ENCODE measurements at places on chromosomes 7 and 10.

DNA sequence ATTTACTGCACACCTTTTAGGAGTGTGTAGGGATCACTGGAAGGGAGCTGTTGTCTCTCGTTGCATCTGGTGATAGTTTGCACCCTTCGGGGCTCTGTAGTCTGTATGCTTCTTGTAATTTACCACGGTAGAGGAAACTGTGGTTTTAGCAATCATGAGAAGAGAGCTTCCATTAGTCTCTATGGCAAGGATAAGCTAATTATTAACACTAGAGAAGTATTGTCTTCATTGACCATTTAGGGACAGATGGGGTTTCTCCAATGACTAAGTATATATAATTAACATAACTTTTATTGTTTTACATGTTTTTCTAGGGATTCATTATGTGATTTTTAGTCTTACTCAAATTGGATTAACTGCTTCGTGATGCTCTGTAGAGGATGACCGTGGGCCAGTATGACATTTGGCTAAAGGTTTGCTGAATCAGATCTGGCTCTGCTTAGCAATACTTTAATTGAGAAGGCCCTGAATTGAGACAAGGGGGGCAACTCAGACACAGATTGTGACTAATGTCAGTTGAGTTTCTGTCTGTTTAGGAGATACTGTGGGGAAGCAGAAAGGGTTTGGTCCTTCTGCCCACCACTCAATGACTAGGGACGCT is 8.7 kb downstream of the SLC18A2 start:
- DNase-seq: no peak

- DNase-seq: no peak
Measured at GRCh38 chr10:118501171-118501570, 94.3 kb downstream of the PRLHR start.

- DNase-seq: peak; percentile 41
Measured at GRCh38 chr10:132299371-132300336, 8.1 kb downstream of the STK32C start.

- DNase-seq: no peak
Measured at GRCh38 chr7:65441010-65441409, 67.4 kb downstream of the ZNF92 start.

DNA sequence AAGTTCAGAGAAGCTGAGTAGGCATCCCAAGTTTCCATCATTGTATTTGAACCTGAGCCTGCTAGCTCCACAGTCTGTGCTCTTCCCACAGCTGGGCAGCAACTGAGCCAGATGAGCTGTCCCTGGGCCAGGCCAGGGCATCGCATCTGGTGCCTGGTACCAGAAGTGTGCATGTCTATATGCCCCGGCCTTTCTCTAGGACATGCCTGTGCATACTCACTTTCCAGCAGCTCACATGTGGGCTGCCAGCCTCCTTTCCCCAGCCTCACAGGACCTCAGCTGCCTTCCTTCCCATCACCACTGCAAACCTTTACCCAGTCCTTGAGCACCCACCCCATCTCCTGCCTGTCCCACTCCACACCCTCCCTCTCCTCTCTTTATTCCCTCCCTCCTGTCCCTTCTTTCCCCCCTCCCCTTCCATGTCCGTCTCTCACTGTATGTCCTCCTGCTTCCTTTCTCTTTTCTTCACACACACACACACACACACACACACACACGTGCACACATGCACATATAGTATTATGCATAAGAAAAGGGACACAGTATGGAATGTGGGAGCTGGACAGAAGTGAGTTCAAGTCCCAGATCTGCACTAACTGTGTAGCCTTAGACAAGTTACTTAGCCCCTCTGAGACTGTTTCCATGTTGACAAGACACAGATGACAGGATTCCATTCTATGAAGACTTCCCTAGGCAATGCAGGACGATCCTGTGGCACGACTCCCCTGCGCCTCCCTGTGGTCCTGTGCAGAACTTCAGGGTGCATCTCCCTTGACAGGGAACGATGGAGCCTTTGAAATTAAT is 10.9 kb downstream of the CDHR1 start:
- peak; percentile 64 for DNase-seq

GRCh38 chr10:58436071-58436470 is 50.9 kb downstream of the TFAM start:
- DNase-seq: no peak

GRCh38 chr10:51986516-51986915 is 287.1 kb upstream of the CSTF2T start:
- no peak for DNase-seq

DNA sequence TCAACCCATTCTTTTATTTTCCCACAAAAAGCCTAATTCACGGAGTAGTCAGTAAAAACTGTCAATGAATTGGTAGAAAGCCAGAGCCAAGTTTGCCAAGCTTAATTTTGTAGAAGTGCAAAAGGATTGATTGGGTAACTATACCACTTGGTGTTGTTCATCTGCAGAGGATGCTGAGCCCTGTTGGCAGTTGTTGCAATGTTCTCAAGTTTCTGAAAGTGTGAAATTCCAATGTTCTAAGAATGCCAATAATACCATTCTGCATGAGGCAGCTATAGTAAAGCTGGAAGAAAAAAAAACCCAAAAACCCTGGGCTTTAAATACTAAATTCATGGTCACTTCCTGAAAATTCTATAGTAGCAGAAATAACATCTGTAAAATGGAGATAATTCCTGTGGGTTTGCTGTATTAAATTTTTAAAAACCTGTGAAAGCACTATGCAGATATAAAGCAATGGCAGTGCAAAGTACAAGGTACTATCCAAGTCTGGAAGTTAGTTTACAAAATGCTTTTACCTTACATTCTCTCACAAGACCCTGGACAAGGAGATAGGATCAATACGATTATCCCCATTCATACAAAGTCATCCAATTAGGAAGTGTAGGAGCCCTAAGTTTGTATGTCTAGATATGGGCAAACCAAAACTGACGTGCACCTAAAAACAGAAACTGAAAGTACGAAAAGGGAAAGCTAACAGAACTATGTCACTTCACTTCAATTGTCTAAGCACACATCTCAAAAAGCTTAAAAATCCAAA is 6.0 kb upstream of the PON1 start:
- DNase-seq: no peak

DNA sequence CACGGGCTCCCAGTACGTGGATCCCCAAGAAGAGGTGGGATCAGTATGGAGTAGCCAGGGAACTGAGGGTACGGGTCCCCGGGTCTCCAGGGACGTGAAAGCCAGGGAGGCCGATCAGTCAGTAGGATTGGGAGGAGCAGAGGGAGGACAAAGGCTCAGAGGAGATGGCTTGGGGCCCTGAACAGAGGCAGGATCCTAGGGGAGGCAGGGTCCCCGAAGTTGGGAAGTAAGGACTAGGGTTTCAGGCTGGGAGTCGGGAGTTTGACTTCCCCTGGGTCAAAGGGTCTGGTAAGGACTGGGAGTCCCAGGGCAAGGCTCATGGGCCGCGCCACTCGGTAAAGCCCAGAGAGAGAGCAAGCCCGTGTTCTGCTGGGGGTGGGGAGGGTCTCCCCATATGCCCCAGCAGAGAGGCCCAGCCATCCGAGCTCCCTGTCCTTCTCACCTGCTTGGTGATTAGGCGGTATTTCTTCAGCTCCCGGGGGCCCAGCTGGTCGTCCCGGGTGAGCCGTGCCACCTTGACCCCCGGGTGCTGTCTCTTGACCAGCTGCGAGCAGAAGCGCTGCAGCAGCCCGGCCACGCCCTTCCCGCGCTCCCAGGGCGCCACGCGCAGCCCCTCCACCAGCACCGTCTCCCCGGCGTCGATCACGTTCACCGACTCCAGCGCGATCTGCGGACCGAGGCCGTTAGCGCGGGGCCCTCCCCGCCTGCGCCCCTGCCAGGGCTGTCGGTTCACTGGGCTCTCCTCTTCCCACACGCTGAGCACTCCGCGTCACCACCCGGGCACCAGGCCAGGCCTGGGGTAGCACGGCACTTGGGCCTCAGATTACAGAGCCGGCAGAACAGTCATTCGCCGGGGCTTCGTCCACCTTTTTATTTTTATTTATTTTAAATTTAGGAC is 7.0 kb downstream of the NAT16 start:
- no peak for DNase-seq

DNA sequence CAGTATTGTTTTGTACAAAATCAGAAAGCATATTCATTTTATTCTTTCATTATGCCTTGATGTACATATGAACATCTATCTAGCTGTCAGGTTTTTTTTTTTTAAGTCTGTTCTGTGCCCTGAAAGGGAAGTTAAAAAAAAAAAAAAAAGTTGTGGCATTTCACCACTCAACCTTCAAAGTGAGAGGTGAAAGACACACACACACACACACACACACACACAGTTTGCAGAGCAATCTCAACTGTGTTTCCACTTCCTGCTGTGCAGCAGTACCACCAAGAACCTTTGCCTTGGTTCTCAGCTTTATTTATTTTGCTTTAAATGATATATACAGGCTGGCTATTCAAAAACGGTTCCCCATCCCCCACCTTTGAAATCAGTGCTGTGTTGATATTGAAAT is 955.6 kb downstream of the GATA3 start:
- no peak for DNase-seq

DNA sequence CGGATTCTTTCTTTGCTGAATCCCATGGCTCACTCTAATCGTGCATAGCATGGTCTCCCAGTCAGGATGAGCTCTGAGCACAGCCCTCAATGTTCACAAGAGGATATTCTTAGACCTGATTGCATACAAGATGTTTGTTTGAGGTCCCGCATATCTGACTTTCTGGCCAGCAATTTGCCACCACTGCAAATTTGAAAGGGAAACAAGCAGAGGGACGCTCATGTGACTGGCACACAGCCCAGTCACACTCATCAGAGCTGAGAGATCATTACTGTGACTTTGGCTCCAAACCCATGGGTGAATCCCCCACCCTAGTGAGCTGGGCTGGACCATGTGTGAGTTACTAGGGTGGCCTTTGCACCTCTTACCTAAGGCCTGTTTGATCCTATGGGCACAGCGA is 9.9 kb downstream of the TAS2R41 start:
- no peak for DNase-seq

GRCh38 chr10:77090381-77091356 is 546.9 kb downstream of the KCNMA1 start:
- no peak for DNase-seq

- DNase-seq: no peak
Measured at GRCh38 chr7:81687062-81687461, 82.8 kb downstream of the HGF start.

GRCh38 chr7:118312051-118312450 is 87.5 kb downstream of the ANKRD7 start:
- DNase-seq: no peak

GRCh38 chr7:26553582-26553981 is 261.9 kb downstream of the SNX10 start:
- no peak for DNase-seq

DNA sequence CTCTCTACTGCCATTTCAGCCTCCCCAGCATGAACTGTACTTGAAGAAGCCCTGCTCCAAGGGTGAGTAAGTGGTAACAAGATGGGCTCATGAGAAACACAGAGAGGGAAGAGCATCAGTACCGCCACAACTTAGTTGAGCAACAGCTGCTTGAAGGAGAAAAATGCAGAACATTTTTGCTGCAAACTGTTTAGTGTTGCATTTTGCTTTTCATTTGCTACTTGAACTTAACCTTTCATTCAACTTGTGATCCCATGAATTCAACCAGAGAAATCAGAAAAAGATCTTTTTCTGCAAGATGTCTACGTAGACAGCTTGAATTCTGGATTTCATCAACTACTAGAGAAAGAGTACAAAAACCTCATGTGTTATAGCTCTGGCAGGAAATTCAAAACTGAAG is 40.7 kb downstream of the ANK3 start:
- no peak for DNase-seq

- DNase-seq: no peak
Measured at GRCh38 chr7:131959106-131959812, 402.8 kb upstream of the PODXL start.

DNA sequence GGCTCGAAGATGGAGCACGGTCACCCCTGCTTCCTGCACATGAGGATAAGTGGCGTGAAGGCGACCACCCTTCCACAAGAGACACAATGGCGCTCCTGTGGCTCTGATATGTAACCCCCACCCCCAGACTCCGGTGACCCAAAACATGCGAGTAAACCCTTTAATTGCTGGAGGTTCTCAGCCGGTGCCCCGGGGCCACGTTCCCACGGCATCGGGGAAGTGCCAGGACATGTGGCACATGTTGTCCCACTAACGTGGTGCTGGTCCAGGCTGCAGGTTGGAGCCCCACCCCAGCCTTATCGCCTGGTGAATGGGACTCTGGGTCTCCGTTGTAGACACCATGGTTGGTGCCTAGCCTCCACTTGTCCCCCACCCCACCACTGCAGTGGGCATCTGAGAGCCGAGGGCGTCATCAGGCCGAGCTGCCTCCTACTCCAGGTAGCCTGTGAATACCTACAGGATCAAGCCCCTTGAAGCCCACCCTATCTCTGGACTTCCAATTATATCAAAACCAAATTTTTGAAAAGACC is 132.8 kb downstream of the PRKAG2 start:
- DNase-seq: no peak

- DNase-seq: no peak
Measured at GRCh38 chr7:86013662-86014061, 630.0 kb upstream of the GRM3 start.

- DNase-seq: peak; percentile 68
Measured at GRCh38 chr10:116742367-116743265, at the start of gene HSPA12A. Gene HSPA12A (minus strand): TSS chr10:116742566. CDS start chr10:116742469, 97 bp downstream.

DNA sequence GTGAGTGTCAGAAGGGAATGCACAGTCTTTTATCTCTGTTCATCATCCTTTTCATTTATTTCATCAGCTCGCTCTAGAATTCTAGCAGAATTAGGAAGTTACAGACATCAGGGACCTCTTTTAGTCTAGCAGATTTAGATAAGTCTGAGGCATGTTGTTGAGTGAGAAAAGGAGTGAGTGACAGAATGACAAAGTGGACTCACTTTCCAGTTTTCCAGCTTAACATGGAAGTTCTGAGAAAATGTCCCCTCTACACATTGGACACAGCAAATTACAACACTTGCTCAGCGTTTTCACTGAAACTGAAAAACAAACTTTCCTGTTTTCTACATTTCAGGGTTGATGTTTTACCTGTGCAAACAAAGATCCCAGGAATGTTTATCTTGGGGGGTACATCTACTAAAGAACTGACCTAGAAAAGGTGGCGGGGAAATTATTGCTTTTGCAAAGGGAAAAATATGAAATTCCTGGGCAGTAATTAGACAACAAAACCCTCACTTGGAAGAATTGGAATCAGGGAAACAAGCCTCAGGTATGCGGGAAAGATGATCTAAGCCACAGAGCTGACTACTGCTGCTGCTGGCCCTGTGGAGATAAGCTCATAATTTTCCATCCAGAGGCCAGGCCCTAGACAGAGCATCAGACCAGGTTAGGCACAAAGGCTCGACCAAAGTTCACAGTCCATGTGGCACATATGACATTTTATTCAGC is 14.6 kb upstream of the CYP3A5 start:
- no peak for DNase-seq

DNA sequence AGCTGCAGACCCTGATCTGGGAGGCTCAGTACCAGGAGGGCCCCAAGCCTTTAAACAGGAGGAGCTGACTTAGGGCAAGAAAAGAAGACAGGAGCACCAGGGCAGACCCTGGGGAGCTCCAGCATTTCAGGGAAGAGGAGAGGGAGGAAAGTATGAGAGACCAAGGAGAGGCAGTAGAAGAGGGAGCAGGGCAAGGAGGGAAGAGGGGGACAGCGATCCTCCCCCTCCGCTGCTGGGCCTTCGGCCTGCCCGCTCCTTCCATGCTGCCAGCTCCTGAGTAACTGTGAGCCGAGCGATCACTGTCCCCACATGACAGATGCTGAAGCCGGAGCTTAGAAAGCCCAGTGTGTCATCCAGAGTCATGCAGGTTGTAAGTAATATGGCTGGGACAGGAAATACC is 65.9 kb downstream of the ALOX5 start:
- DNase-seq: no peak

- DNase-seq: no peak
Measured at GRCh38 chr7:84908196-84908793, 278.6 kb downstream of the SEMA3D start.
